ENCODE measurements at places on chromosomes 4 and X. TPM values are rescaled to one million over a fixed set of nuclear protein-coding genes. Genes with fewer than 3 reads are reported as not detected.
A peak's percentile ranks its signal among the peaks of the same experiment; 100 is the strongest.

DNA sequence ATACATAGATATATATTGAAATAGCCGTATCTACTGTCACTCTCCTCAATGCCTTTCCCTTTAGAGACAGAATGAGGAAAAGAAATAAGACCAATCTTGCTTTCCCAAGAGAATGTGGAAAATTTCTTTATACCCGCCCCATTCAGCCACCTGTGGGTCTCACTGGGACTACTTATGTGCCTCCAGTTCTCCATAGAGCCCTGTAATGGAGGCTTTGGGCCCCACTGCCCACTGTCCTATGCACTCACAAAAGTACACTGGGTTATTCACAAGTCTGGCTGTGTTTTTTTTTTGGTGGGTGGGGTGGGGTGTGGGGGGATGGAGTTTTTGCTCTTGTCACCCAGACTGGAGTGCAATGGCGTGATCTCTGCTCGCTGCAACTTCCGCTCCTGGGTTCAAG lies 70.4 kb upstream of the ELOVL6 start:
- DNase-seq = no peak
- H3K4me3 ChIP-seq = no peak overlapping the region
- H3K27ac ChIP-seq = no peak overlapping the region
- no peaks in the 10 kb centered on the region for H3K36me3 ChIP-seq
- H3K27me3 ChIP-seq = no peaks in the 10 kb centered on the region
- H3K4me1 ChIP-seq = no peaks in the 10 kb centered on the region

DNA sequence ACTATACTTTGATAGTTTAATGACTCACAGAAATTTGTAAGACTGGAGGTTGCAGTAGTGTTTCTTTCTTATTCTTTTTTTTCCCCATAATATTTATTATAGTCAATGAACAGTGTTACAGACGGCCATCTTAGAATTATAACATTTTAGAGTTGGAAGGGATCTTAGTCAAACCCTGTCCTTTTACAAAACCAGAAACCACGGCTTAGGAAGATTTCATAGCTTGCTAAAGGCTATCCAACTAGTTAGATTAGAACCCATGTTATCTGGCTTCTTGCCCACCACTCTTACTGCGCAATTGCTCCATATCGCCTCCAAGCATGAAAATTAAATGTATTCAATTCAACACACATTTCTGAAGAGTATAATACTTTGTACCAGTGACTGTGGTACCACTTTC lies 1.1 kb downstream of the XIAP start:
- H3K4me3 ChIP-seq = peak overlapping the region; percentile 41
- H3K27me3 ChIP-seq = no peaks in the 10 kb centered on the region
- no peaks in the 10 kb centered on the region for H3K36me3 ChIP-seq
- peak; percentile 15 for DNase-seq
- peak overlapping the region; percentile 11 for H3K27ac ChIP-seq
- peaks cover 7% of the 10 kb centered on the region for H3K4me1 ChIP-seq

DNA sequence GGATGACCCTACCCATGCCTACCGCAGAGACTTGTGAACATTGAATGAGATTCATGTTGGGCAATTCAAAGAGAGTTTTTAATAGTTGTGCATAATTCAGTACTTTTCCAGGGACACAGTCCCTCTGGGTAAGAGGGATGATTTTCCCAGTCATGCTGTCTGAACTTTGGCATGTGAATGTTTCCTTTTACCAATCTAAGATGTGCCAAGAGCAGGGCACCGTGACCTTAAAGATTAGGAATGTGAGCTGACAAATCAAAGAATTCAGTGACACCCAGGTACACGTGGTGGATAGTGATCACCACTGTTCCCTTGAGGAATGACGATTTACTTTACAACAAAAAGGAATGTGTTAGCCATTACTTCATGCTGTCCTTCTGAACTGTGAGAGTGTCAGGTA lies 515.6 kb downstream of the PPARGC1A start:
- H3K4me1 ChIP-seq = peaks cover 14% of the 10 kb centered on the region
- H3K27ac ChIP-seq = no peak overlapping the region
- DNase-seq = no peak
- H3K27me3 ChIP-seq = no peaks in the 10 kb centered on the region
- no peaks in the 10 kb centered on the region for H3K36me3 ChIP-seq

DNA sequence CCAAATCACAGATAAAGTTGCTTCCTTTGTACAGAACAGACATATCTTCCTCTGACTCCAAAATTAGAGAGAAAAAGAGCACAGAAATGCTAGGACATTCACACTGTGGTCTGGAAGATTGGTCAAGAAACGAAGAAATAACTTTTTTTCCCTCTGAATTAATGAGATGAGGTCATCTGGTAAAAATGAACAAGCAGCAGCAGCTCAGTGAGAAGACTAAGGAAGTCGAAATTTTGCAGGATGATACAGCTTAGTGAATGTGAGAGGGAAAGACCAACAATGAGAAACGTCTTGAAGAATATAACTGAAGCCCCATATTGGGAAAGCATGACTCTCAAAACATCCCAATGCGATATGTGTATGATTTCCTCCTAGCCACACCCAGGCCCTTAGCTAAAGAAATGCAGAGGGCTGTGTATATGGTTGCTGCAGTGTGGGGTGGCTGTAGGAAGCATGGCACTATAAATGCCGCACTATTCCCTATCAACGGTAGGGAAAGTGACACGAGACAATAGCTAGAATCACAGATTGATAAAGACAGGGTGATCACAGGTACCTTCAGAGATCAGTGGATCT lies 208.6 kb downstream of the VEGFC start:
- H3K4me1 ChIP-seq = no peaks in the 10 kb centered on the region
- no peak overlapping the region for H3K27ac ChIP-seq
- H3K27me3 ChIP-seq = no peaks in the 10 kb centered on the region

GRCh38 chrX:17405225-17405969 lies 30.4 kb downstream of the NHS start:
- peaks cover 6% of the 10 kb centered on the region for H3K4me1 ChIP-seq
- no peaks in the 10 kb centered on the region for H3K36me3 ChIP-seq
- H3K27me3 ChIP-seq = no peaks in the 10 kb centered on the region

- H3K27ac ChIP-seq = no peak overlapping the region
- DNase-seq = no peak
- no peaks in the 10 kb centered on the region for H3K27me3 ChIP-seq
- no peaks in the 10 kb centered on the region for H3K36me3 ChIP-seq
These were observed 26.5 kb downstream of the TFDP3 start for GRCh38 chrX:133191739-133192039.

DNA sequence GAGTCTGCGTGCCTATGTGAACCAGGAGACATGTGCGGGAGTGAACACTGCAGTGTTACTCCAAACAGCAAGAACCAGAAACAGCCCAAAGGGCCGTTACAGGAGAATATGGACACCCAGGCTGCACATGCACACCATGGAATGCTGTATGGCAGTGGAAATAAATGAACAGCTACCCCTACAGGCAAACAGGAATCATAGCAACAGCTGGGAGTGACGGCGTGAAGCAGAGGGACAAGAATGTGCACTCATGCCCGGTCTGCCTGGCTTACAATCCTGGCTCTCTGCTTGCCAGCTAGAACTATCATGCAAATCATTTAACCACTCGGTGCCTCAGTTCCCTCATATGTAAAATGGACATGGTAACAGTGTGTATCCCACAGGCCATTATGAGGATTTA lies 16.6 kb downstream of the GPKOW start:
- no peaks in the 10 kb centered on the region for H3K36me3 ChIP-seq
- DNase-seq = peak; percentile 34
- H3K27me3 ChIP-seq = no peaks in the 10 kb centered on the region
- H3K4me3 ChIP-seq = no peak overlapping the region

- peaks cover 6% of the 10 kb centered on the region for H3K4me1 ChIP-seq
- no peak for DNase-seq
- no peak overlapping the region for H3K27ac ChIP-seq
These were observed 405.0 kb downstream of the BCOR start for GRCh38 chrX:39692796-39693195.

- no peaks in the 10 kb centered on the region for H3K4me1 ChIP-seq
These were observed 49.0 kb downstream of the AGA start for GRCh38 chr4:177393236-177393635.

DNA sequence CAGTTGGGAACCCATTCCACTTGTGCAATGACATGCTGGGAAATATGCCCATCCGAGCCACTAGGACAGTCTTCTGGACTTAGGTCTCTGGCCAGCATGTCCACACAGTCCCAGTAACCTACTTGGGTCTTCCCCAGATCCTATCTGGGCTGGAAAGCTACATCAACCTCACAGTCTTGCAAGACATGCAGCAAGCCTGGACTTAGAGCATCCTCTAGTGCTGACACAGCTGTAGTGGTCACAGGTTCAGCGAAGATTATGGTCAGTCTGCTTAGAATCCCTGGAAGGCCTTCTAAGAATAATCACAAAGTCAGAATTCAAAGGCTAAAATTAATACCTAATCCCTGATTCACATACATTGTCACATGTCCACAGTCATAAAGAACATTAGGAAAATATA lies 842.7 kb downstream of the STPG2 start:
- DNase-seq = no peak
- no peak overlapping the region for H3K4me3 ChIP-seq

DNA sequence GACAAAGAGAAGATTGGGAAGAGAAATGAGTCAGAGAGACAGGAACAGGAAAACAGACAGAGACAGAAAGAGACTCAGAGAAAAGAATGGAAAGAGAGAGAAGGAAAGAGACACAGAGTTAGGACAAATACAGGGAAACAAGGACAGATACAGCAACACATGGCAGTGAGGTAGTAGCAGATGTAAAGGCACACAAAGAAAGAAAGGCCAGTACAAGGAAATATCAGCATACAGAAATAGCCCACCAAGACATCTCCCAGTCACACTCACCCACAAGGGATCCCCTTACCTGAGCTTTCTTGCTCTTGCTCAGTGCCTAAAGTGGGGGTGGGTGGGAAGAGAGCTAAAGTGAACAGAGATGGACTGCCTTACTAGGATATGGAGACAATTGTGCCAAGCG lies 4.2 kb downstream of the GRIPAP1 start:
- peaks cover 10% of the 10 kb centered on the region for H3K4me1 ChIP-seq
- H3K27ac ChIP-seq = no peak overlapping the region
- peaks cover 2% of the 10 kb centered on the region for H3K36me3 ChIP-seq

- H3K4me1 ChIP-seq = no peaks in the 10 kb centered on the region
- no peak for DNase-seq
- H3K27ac ChIP-seq = no peak overlapping the region
- no peaks in the 10 kb centered on the region for H3K36me3 ChIP-seq
These were observed 208.4 kb upstream of the TRAM1L1 start for GRCh38 chr4:117293784-117294183.

DNA sequence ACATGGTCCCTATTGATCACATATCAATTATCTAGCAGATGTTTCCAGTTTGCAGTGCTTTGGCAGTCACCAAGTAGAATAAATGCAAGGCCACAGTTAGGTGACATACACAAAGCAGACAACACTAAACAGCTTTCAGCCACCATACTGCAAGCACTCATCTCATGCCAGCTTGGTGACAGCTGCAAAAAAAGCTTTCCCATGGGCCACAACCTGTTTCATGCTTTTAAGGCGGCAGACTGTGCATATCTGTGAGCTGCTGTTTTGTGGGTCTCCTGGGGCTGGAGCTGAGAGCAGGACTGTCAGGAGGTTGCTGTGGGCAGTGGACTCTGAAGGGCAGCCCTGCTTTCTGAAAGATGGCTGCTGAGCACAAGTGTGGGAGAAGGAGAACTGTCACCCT lies 82.6 kb downstream of the FHDC1 start:
- no peaks in the 10 kb centered on the region for H3K36me3 ChIP-seq
- no peaks in the 10 kb centered on the region for H3K27me3 ChIP-seq
- H3K4me1 ChIP-seq = no peaks in the 10 kb centered on the region

DNA sequence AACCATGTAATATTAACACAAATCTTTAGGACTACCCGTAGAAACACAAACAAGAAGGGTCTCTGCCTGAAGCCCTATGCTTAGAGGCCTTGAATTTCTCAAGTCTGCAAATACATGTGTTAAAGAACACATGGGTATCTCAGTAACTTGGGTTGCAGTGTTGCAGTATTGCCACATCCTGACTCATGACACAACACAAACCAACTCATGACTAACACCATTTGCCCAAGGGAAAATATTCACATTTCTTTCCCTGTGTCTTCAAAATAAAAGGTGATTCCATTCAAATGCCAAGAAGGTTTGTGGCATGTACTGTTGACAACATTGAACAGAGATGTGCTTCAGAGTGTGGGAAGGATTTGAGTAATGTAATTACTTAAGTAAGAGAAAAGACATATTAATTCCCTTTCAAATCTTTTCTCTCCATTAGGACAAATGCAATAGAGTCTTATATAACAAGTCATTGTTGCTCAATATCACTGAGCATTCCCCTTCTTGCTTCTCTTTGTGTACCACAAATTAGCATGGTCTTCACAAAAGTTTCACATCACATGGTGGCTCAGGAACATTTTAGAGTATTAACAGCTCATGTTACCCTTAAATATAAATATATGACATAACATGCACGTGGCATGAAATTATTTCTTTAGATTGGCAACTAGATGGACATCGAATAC lies 487.1 kb downstream of the STPG2 start:
- no peaks in the 10 kb centered on the region for H3K27me3 ChIP-seq
- H3K27ac ChIP-seq = no peak overlapping the region
- no peak overlapping the region for H3K4me3 ChIP-seq
- no peaks in the 10 kb centered on the region for H3K4me1 ChIP-seq
- no peaks in the 10 kb centered on the region for H3K36me3 ChIP-seq
- no peak for DNase-seq

GRCh38 chr4:98467627-98468072 lies 190.8 kb downstream of the TSPAN5 start:
- no peak overlapping the region for H3K4me3 ChIP-seq
- peaks cover 6% of the 10 kb centered on the region for H3K4me1 ChIP-seq
- DNase-seq = peak; percentile 86

DNA sequence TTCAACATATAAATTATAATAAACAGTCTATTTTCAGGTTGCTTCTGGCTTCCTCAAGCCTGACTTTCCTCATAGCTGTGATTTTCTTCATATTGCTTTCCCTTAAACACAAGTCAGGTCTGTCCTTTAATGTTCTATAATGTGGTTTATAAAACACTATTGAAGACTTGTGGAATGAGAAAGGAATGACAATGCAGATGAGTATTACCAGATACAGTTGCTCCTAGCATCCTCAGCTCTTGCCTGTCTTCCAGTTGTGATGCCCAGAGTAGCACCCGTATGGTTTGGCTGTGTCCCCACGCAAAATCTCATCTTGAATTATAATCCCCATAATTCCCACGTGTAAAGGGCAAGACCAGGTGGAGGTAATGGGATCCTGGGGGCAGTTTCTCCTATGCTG lies 265.7 kb upstream of the BOD1L1 start:
- DNase-seq = no peak
- no peaks in the 10 kb centered on the region for H3K4me1 ChIP-seq
- H3K4me3 ChIP-seq = no peak overlapping the region
- no peak overlapping the region for H3K27ac ChIP-seq

Gene TMEM271
- not detected for total RNA-seq

Gene TRIM75
- total RNA-seq = not detected

Gene SLC25A4
- total RNA-seq = 21.8 TPM

Data from body of pancreas (tissue), 4 donors.